Kidney capillary endothelial cell (primary cell): ENCODE measurements at places on chromosomes 2 and 18.
A peak's percentile ranks its signal among the peaks of the same experiment; 100 is the strongest.

DNA sequence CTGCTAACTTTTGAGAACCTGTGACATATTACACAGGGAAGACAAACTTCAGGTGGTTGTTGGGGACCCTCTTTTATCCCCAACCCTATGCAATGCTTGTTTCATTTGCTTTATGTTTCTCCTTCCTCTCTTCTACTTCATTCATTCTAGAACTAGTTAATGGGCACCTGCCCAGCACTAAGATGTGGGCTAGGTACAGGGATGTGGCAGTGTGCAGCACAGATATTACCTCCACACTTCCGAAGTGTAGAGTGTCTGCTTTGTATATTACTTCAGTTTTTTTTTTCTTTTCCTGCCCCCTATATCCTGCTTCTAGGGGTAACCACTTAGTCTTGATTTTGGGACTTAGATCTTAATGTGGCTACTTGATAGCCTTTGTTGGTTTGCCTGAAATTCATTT lies 35.1 kb downstream of the CD28 start:
- DNase-seq, result no peak

DNA sequence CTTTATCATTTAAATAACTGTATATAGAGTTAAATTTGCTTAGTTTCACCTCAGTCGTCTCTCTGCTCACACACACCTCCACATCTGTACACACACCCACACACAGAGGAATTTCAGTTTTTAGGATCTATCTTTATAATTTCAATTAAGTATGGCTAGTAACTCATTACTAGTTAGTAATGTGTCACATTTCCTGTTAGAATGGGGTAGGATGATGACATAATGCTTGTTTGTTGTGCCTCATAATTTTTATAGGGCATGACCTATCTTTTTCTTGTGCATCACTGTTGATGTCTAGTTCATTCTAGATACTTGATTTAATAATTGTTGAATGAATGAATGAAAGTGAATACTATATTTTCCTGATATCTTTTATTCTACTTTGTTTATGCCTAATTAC lies 108.6 kb downstream of the AGPS start:
- DNase-seq, result peak; percentile 31

GRCh38 chr2:152472481-152472887 lies 137.5 kb downstream of the FMNL2 start:
- no peak for DNase-seq

- DNase-seq, result no peak
These were observed 60.3 kb downstream of the RPIA start for GRCh38 chr2:88751768-88752167.
